Bladder microvascular endothelial cell (primary cell): ENCODE measurements at places on chromosomes 4 and X. TPM values are rescaled to one million over a fixed set of nuclear protein-coding genes. Genes with fewer than 3 reads are reported as not detected.

The AWAT2 gene
- total RNA-seq = 0.25 TPM in 1 of 2 replicates, not detected in the other

The GATA1 gene
- not detected in 2 replicates for total RNA-seq

The PAGE2 gene
- total RNA-seq = not detected in 2 replicates

The SH3D19 gene
- total RNA-seq = 31.4 and 59.7 TPM in 2 replicates

The ADH1B gene
- total RNA-seq = 0.32 and 1.9 TPM in 2 replicates

The IL13RA1 gene
- 35.8 and 84.3 TPM in 2 replicates for total RNA-seq
